ENCODE measurements at places on chromosomes 13 and 19. TPM values are rescaled to one million over a fixed set of nuclear protein-coding genes. Genes with fewer than 3 reads are reported as not detected.
A peak's percentile ranks its signal among the peaks of the same experiment; 100 is the strongest.

- H3K4me1 ChIP-seq: peaks cover 14% of the 10 kb centered on the region
- peaks cover 17% of the 10 kb centered on the region for H3K36me3 ChIP-seq
- no peaks in the 10 kb centered on the region for H3K27me3 ChIP-seq
- DNase-seq: peak; percentile 0
Measured at GRCh38 chr19:58566989-58567388, 6.1 kb downstream of the MZF1 start.

DNA sequence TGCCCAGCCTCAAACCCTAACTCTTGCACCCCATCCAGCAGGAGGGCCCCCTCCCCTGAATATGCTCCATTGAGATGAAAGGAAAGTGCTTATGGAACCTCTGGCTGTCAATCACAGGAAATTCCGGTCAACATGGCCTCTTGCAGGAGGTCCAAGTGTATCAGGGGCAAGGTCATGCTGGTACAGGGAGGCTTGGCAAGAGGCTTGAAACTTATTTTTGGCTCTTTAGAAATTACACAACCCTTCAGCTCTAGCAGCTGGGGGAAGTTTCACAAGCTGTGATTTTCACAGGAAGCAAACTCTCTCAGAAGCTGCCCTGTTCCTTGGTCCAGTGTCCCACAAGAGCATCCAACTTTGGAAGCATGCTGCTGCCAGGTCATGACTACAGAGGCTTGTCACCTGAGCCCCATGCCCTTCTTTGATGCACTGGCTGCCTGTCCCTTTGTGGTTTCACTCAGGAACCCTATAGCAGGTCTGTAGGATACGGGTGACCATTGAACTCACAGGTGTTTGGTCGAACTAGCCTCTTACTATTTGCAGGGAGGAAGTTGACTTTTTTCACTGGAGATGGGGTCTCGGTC is 8.4 kb downstream of the ASF1B start:
- no peak overlapping the region for H3K4me3 ChIP-seq
- H3K27me3 ChIP-seq: no peaks in the 10 kb centered on the region
- H3K36me3 ChIP-seq: no peaks in the 10 kb centered on the region
- no peak for DNase-seq

Gene CBY2
- total RNA-seq: not detected

Gene HPN
- total RNA-seq: 19.3 TPM

Gene ZNF558
- 25.5 TPM for total RNA-seq

DNA sequence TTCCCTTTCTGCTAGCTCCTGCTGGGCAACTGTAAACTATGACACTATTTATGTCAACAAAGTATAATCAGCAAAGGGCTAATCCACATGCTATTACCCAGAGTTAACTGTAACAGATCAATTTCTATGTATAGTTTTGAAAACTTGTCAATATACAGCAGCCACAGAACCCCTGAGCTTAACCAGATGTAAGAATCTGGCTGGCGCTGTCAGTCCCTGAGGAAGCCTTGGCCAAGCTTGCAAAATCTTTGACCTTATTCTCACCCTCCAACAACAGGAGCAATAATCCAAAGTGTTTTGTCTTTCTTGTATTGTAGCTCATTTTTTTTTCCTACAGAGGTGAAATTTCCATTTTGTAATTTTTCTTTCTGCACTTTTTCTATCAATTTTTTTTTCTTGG is 1230.1 kb upstream of the SLC10A2 start:
- H3K27ac ChIP-seq: no peak overlapping the region
- H3K4me3 ChIP-seq: no peak overlapping the region
- H3K27me3 ChIP-seq: no peaks in the 10 kb centered on the region

DNA sequence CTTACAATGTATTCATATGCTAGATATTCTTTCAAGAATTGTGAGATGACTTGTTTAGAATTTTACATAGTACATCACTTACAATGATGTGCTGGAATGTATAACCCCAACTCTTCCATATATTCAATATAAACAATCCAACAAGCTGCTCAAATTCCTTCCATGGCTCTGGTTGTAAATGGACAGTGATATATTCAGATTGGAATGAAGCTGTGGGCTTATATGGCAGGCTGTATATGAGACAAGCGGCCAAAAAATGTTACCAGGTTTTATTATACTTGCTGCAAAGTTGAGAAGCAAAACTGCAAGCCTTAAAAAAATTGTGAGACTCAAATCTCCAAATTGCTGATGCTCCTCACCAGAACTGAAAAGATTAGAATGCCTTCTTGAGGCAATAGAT is 83.6 kb upstream of the KLF12 start:
- no peaks in the 10 kb centered on the region for H3K27me3 ChIP-seq
- H3K27ac ChIP-seq: no peak overlapping the region
- H3K4me3 ChIP-seq: no peak overlapping the region
- no peaks in the 10 kb centered on the region for H3K36me3 ChIP-seq

Gene CTXN1
- total RNA-seq: 2.6 TPM

GRCh38 chr19:5155586-5156210 is 184.9 kb downstream of the PTPRS start:
- peaks cover 18% of the 10 kb centered on the region for H3K36me3 ChIP-seq
- no peak overlapping the region for H3K4me3 ChIP-seq
- no peak overlapping the region for H3K27ac ChIP-seq
- no peaks in the 10 kb centered on the region for H3K27me3 ChIP-seq
- no peaks in the 10 kb centered on the region for H3K4me1 ChIP-seq

- H3K4me3 ChIP-seq: no peak overlapping the region
- H3K27me3 ChIP-seq: no peaks in the 10 kb centered on the region
- H3K4me1 ChIP-seq: no peaks in the 10 kb centered on the region
- no peak overlapping the region for H3K27ac ChIP-seq
- no peak for DNase-seq
Measured at GRCh38 chr13:41231025-41231677, 32.2 kb downstream of the MTRF1 start.

Gene ZSCAN1
- 3.0 TPM for total RNA-seq

Gene SIX5
- 24.1 TPM for total RNA-seq

Gene S1PR4
- 3.8 TPM for total RNA-seq

DNA sequence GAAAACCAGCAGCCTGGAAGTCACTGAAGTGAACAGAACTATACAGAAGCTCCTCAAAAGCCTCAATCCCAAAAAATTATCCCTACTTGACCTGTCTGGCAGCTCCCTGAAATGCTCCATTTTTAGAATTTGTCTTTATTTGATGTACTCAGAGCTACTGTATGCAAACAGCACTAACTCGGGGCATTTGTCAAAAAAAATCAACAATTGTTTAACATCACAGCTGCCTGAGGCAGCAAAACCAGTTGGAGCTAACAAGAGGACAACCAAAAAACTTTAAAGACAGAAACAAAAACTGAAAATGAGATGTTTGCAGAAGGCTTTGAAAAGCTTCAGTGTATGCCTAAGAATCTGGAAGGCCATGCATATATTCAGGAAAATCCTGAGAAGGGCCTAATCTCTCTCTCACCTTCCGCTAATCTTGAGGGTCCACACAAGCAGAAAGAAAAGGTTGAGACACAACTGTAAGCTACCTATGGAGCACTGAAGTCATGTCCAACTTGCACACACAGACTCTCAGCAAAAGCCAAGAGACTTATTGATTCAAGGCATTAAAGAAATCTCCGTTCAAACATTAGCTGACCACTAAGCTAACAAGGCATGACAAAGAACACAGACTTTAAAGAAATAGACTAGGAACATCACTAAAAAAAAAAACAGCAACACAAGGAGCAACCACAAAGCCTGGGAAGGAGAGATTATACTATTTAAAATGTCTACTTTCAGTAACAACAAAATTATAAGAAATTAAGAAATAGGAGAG is 16.1 kb downstream of the VWA8 start:
- peaks cover 7% of the 10 kb centered on the region for H3K36me3 ChIP-seq
- H3K27me3 ChIP-seq: no peaks in the 10 kb centered on the region
- no peak overlapping the region for H3K27ac ChIP-seq

- H3K27ac ChIP-seq: no peak overlapping the region
- DNase-seq: no peak
- no peaks in the 10 kb centered on the region for H3K4me1 ChIP-seq
- H3K4me3 ChIP-seq: no peak overlapping the region
- no peaks in the 10 kb centered on the region for H3K27me3 ChIP-seq
Measured at GRCh38 chr13:48500652-48501197, 32.2 kb downstream of the RCBTB2 start.

Gene PRTN3
- total RNA-seq: not detected

Gene OR7A5
- total RNA-seq: not detected

DNA sequence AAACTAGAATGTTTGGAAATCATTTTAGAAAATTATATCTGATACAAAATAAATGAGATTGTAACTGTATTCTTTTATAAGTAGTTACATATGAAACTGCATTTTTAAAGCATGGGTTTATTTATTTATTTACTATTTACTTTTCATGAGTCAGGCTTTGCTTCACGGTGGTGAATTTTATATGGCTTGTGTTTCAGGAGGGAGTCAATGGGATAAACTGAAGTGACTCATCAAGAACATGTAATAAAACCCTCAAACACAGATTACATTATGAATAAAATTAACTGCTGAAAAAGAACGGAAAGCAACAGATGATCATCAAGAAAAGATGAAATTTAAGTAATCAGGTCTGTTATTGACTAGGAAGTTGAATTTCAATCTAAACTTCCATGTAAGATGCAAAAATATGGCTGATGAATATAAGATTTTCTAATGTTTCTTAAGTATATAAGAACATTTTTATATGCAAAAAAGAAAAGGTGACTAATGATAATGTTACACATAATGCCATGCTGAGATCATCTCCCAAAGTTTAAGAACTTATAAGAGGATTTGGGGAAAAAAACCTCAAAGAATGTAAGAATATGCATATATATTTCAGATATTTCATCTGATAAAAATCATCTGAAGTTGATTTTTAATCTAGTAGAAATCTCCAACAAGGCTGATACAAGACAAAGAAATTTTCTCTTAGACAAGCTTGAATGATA is 383.6 kb downstream of the SLITRK1 start:
- no peak overlapping the region for H3K27ac ChIP-seq
- no peaks in the 10 kb centered on the region for H3K27me3 ChIP-seq
- no peak overlapping the region for H3K4me3 ChIP-seq
- no peaks in the 10 kb centered on the region for H3K36me3 ChIP-seq
- H3K4me1 ChIP-seq: no peaks in the 10 kb centered on the region
- no peak for DNase-seq

Gene ZNF83
- total RNA-seq: 75.3 TPM
